Tibial nerve (tissue), 4 donors: ENCODE measurements at places on chromosomes 1 and 21.

DNA sequence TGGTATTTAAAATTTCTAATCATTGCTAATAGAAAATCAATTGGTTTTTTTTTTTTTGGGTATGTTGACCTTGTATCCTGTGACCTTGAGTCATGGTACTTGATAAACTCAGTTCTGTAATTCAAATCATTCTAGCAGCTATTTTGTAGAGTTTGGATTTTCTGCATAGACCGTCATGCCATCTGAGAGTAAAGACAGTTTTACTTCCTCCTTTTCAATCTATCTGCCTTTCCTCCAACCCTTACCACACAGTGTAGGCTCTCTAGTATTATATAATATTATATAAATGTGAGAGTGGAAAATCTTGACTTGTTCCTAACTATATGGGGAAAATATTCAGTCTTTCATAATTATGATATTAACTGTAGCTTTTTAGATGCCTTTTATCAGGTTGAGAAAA, 7.0 kb downstream of the TDRD5 start:
- H3K36me3 ChIP-seq, result no peaks in the 10 kb centered on the region
- H3K27ac ChIP-seq, result no peak overlapping the region
- H3K4me1 ChIP-seq, result no peaks in the 10 kb centered on the region
- H3K27me3 ChIP-seq, result no peaks in the 10 kb centered on the region
- H3K4me3 ChIP-seq, result no peak overlapping the region
- DNase-seq, result no peak

- no peak overlapping the region for H3K4me3 ChIP-seq
- H3K27ac ChIP-seq, result no peak overlapping the region
- DNase-seq, result no peak
- H3K36me3 ChIP-seq, result no peaks in the 10 kb centered on the region
- no peaks in the 10 kb centered on the region for H3K27me3 ChIP-seq
Measured at GRCh38 chr21:14213164-14213563, 2.4 kb upstream of the LIPI start.

- no peak overlapping the region for H3K4me3 ChIP-seq
- H3K36me3 ChIP-seq, result peaks cover 5% of the 10 kb centered on the region
- no peak overlapping the region for H3K27ac ChIP-seq
- no peaks in the 10 kb centered on the region for H3K27me3 ChIP-seq
Measured at GRCh38 chr1:37888022-37888700, 28.8 kb upstream of the MTF1 start.

GRCh38 chr1:243910607-243911006, 60.6 kb upstream of the AKT3 start:
- no peak overlapping the region for H3K27ac ChIP-seq
- H3K4me3 ChIP-seq, result no peak overlapping the region
- no peaks in the 10 kb centered on the region for H3K4me1 ChIP-seq
- H3K36me3 ChIP-seq, result no peaks in the 10 kb centered on the region
- H3K27me3 ChIP-seq, result no peaks in the 10 kb centered on the region

- DNase-seq, result no peak
- no peaks in the 10 kb centered on the region for H3K4me1 ChIP-seq
- no peak overlapping the region for H3K4me3 ChIP-seq
- no peak overlapping the region for H3K27ac ChIP-seq
Measured at GRCh38 chr1:6041432-6042062, 4.1 kb upstream of the KCNAB2 start.

GRCh38 chr1:213446496-213446895, 395.5 kb downstream of the RPS6KC1 start:
- H3K27ac ChIP-seq, result no peak overlapping the region
- H3K27me3 ChIP-seq, result no peaks in the 10 kb centered on the region
- H3K4me1 ChIP-seq, result no peaks in the 10 kb centered on the region
- no peaks in the 10 kb centered on the region for H3K36me3 ChIP-seq
- no peak overlapping the region for H3K4me3 ChIP-seq
